Activated effector memory CD4-positive, alpha-beta T cell treated with Interleukin-2 at 50 U/mL for 16 hours (primary cell): ENCODE measurements at places on chromosomes 12 and 14.
A peak's percentile ranks its signal among the peaks of the same experiment; 100 is the strongest.

- DNase-seq, result no peak
Measured at GRCh38 chr12:107983756-107984472, 145.2 kb upstream of the WSCD2 start.

GRCh38 chr12:60997869-60998378 lies 1262.3 kb upstream of the USP15 start:
- DNase-seq, result no peak

- DNase-seq, result no peak
Measured at GRCh38 chr12:90585640-90586304, 369.2 kb downstream of the CCER1 start.

- DNase-seq, result no peak
Measured at GRCh38 chr12:130280231-130280630, 57.5 kb upstream of the PIWIL1 start.

- DNase-seq, result no peak
Measured at GRCh38 chr14:23562822-23563472, 4.6 kb downstream of the AP1G2 start.

DNA sequence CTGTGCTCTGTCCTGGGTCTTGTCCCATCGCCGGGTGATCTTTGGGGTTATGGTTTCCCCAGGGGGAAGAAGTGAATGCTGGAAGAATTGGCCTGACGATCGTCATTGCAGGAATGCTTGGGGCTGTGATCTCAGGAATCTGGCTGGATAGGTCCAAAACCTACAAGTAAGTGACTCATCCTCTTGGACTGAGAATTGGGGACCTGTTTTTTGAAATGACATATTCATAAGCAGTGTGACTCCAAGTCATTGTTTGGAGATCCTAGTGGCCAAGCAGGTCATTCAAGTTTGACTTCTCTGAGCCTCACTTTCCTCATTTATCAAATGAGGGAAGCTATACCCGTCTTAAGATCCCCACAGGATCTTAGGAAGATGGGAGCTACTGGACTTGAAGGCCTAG lies 25.8 kb downstream of the ERG28 start:
- no peak for DNase-seq

DNA sequence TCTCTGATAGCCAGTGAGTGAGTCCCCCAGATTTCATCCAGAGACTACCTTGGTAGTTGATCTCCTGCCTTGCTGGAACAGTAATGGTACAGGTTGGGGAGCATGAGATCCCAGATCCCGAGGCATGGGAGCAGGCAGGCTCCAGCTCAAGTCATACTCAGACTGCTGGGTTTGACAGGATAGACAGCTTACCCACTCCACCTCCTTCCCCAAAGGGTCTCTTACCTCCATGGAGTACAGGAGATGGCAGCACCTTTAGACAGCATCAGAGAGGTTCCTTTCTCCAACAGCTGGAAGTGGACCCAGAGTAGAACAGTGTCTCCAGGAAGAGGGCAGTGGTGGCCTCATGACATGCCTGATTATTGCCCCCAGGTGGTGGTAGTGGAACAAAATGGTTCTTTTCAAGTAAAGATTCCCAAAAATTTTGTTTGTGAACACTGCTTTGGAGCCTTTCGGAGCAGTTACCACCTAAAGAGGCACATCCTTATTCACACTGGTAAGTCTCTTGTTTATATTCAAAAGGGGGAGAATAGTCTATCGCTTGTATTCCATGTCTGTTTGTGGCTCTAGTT lies 4.9 kb upstream of the CSAD start:
- DNase-seq, result no peak

DNA sequence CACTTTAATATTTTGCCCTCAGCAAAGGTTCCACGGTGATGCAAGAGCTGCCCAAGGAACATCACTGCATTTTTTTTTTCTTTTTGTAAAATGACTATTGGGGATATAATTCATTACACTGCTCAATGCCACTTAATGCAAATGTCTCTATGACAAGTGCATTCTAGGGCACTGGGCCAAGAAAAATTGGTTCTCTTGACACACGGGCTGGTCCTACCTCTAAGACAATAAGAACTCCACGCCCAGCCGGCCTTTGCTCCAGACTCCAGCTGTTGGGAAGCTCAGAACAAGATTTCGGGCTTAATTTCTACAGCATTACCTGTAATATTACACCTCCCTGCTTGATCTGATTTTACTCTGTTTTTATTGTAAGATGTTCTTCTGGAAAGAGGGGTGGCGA lies 48.8 kb upstream of the VRK1 start:
- DNase-seq, result no peak

- no peak for DNase-seq
Measured at GRCh38 chr14:104545151-104545941, 34.2 kb upstream of the C14orf180 start.

DNA sequence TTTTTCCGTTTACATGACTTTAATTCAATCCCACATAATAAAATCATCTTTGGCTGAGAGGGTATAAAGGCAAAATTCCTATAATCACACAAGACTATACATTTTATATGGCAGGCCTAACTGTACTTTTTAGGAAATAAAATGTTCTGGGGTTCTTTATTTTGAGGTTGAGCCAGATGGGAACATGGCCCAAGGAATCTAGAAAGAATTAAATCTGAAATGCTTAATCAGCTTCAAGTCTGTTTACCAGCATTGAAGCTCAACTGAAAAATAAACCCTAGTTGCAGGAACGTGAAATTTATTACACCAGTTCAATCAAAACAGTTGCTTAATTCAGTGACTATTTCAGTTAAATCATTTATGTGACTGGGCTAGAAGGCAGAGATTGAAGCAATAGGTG lies 191.0 kb upstream of the BTG1 start:
- no peak for DNase-seq

GRCh38 chr12:53267306-53267998 lies 647 bp upstream of the ESPL1 start:
- no peak for DNase-seq

GRCh38 chr14:76146976-76147375 lies 4.7 kb upstream of the GPATCH2L start:
- no peak for DNase-seq

DNA sequence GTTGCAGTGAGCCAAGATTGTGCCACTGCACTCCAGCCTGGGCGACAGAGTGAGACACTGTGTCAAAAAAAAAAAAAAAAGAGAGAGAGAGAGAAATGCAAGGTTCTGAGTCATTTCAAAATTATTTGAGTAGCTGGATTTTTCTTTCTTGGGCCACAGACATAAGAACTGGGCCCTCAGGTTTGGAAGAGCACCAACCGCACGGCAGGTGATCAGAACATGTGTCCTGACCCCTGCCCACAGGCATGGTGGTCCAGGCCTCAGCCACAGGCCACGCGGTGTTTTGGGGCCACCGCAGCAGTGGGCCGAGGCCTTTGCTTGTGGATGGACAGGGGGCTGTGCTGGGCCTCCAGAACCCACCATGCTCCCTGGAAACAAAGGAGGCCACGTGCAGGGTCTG lies 126.7 kb downstream of the CALM1 start:
- DNase-seq, result no peak

DNA sequence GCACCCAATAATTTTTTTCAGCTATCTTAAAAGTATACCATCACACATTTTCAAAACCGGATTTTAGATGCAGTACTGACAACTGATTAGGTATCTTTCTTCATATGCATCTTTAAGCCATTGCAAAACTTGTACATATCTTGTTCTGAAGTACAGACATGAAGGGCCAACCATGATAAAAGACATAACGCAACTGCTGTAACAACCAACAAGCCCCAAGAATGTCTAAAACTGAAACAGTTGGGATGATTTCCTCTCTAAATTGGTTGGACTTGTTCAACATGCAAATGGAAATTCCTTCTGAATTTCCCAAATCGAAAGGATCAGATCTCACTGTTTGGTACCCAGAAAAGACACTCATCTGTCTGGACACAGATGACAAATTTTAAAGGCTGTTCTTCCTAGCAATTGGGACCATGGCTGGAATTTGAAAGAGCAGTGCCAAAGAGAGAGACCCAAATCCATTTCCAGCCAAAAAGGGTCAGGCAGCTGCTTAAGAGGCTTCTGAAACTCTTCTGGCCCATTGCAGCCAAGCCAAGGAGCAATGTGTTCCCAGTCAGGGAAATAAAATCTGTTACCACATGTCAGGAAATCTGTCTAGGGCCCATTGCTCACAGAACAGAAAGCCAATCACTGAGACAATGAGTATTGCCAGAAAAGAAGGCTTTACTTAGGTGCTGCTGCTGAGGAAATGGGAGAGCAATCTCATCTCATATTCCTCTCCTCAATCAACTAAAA lies 1122.4 kb upstream of the USP15 start:
- DNase-seq, result no peak

- DNase-seq, result no peak
Measured at GRCh38 chr14:56899829-56900228, 89.5 kb upstream of the OTX2 start.

GRCh38 chr14:72023128-72024042 lies 91.2 kb downstream of the RGS6 start:
- no peak for DNase-seq

DNA sequence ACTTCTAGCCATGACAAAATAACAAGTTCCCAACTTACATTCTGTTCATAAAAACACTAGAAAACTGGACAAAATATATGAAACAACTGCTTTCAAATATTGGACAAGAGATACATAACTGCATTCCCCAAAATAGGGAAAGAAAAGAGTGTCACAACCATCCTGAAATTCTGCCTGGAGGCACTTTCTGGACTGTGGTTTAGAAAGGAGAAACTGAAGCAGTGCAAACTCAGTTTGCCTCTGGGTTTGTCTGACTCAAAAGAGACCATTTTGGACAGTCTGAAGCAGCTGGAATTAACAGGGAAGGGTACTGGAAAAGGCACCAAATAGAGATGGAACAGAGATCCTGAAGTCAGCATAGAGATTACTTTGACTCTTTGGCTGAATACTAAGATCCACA lies 11.3 kb upstream of the SYT1 start:
- DNase-seq, result no peak

- no peak for DNase-seq
Measured at GRCh38 chr12:113467142-113467501, 4.5 kb downstream of the LHX5 start.

GRCh38 chr14:94850309-94851211 lies 80.6 kb upstream of the GSC start:
- no peak for DNase-seq

- DNase-seq, result no peak
Measured at GRCh38 chr12:99695050-99695449, 47.5 kb downstream of the GARIN6 start.

DNA sequence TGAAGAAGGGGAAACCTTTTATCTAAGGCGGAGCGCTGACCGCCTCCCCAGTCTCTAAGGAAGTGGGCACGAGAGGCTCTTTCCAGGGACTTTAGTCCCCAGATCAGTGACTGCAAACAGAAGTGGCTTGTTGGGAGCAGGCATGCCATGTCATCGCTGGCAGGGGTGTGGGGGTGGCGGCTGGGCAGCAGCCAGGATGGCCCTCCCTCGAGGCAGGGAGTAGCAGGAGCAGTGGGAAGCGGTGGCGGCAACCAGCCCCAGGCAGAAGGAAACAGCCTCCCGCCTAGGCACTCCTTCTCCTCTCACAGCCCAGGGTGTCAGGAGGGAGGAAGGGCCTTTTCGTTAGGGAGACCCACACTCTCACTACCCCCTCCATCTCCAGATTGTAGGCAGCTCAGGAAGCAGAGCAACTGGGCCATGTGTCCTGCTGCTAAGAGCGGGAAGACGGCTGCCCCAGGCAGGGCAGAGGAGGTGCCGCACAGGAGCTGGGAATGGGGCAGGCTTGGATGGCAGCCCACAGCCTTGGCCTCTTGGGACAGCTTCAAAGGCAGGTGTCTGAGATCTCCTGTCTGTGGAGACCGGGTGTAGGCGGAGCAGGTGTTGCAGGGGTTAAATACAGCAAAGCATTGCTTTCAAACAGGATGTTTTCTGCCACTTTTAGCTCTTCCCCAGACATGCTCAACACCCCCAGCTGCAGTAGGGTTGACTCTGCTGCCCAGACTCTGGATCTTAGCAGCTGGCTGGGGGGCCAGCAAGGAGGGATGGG lies 21.8 kb downstream of the VDR start:
- peak; percentile 18 for DNase-seq

- no peak for DNase-seq
Measured at GRCh38 chr14:53002576-53002975, 51.7 kb upstream of the FERMT2 start.

DNA sequence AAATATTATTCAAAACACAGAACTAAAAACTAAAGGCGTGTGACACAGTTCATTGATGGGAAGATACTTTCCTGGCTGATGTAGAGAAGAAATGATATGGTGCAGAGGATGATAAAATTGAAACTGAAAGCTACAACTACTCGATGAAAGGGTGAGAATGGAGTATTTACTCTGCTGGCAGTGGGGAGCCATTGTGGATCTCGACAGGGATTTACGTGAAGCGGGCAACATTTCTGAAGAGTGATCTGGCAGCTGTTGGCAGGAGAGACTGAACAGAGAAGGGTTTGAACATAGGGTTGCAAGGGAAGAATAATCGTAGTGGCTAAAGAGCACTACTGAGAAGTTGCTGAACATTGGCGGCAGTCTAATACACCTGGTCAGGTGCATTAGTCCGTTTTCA lies 464.9 kb downstream of the PDZRN4 start:
- DNase-seq, result no peak

GRCh38 chr14:28020112-28020511 lies 746.5 kb upstream of the FOXG1 start:
- no peak for DNase-seq

- DNase-seq, result no peak
Measured at GRCh38 chr14:77475432-77476115, 17.7 kb downstream of the AHSA1 start.

DNA sequence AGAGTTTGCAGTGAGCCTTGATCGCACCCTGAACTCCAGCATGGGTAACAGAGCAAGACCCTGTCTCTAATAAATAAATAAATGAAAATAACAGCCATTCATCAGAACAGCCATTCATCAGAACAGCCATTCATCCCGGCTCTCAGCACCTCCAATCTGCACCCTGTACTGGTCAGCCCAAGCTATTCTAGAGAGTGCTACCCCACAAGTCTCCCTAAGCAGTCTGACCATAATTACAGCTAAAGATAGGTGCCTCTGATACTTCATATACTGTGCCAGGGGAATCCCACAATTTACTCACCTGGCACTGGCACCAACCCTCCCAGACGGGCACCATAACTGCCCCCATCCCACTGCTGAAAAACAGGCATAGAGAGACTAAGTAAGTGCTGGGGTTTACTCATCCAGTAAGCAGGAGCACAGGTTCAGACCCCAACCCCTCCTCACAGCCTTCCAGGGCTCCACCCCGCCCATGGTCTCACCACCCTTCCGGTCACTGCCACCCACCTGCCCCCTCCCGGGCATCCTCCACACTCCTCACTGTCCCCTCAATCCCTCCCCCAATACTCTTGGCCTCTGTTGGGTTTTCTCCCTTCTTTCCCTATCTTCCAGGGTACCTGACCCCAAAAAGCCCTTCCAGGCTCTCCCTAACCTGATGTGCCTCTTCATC lies 15.2 kb upstream of the EIF5 start:
- DNase-seq, result no peak

- no peak for DNase-seq
Measured at GRCh38 chr12:51863933-51864832, 15.7 kb upstream of the FIGNL2 start.

GRCh38 chr14:89137526-89138163 lies 279.4 kb downstream of the FOXN3 start:
- DNase-seq, result no peak

DNA sequence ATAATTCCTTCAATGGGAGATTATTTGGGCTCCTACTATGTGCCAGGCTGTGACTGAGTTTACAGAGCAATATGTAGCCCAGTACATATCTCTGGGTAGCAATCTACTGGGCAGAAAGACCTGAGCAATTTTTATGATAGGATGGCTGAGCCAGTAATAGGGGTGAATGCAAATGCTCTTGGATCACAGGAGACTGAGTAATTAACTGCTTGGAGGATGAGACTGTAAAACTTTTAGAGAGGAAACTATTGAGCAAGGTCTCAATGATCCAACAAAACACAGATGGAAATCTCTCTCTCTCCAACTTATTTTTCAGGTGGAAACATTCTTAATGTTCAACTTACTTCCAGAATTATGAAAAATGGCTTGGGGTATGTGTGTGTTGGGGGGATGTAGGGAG lies 402.2 kb downstream of the AEBP2 start:
- no peak for DNase-seq
